ENCODE measurements at places on chromosomes 16 and 17. TPM values are rescaled to one million over a fixed set of nuclear protein-coding genes. Genes with fewer than 3 reads are reported as not detected.

- no peak for DNase-seq
Observed at GRCh38 chr17:57279432-57279831, 23.1 kb downstream of the MSI2 start.

- DNase-seq: no peak
Observed at GRCh38 chr17:77245162-77245926, 104.6 kb downstream of the SEC14L1 start.

- no peak for DNase-seq
Observed at GRCh38 chr16:87729266-87729954, 36.4 kb downstream of the KLHDC4 start.

- DNase-seq: no peak
Observed at GRCh38 chr17:56558088-56558487, 35.4 kb upstream of the NOG start.

DNA sequence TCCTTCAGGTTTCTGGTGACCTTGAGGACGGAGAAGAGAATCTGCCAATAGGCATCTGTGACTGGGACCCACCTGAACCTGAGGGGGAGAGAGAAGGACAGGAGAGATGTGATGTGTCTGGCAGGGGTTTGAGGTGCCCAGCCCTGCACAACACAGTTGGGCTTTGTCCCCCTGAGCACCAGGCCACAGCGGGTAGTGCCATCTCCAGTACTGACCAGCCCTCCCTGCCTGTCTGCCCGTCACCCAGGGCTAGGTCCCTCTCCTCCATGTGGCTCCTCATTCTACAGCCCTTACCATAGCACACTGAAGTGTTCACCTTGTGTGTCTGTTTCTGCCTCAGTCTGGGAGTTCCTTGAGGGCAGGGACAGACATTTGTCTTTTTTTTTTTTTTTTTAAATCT, 30.8 kb downstream of the NLRP1 start:
- no peak for DNase-seq

- DNase-seq: peak; percentile 26
Observed at GRCh38 chr17:79192503-79193351, 118.1 kb downstream of the ENGASE start.

- no peak for DNase-seq
Observed at GRCh38 chr16:17633181-17633951, 162.6 kb upstream of the XYLT1 start.

GRCh38 chr16:85631230-85631629, 18.1 kb downstream of the GSE1 start:
- DNase-seq: no peak

DNA sequence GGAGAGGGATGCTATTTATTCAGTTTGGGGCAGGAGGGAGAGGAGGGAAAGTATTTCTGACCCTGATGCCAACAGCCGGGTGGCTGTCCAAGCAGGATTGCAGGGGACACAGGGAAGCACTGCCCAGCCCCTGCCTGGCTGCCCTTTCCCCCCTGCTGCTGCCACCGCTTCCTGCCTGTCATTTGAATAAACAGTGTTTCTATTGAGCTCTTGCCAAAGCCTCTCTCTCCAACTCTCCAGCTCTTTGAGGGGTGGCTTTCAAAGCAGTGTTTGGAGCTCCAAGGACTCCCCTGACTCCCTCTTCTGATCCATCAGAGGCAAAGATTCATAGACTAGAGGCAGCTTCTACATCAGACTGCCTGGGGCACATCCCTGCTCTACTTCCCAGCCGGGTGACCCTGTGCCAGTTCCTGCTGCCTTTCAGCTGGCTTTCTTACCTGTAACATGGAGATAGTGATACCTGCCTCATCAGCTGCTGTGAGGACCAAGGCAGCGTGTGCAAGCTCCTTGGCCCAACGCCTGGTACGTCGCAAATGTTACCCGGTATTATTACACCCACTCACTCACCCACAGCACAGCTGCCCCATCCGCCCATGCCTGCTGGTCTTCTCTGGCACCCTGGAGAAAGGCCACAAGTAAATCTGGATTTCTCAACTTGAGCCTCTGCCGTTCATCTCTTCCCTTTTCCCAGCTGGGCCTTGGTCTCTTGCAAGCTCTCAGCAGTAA, 9.5 kb downstream of the PROCA1 start:
- no peak for DNase-seq

DNA sequence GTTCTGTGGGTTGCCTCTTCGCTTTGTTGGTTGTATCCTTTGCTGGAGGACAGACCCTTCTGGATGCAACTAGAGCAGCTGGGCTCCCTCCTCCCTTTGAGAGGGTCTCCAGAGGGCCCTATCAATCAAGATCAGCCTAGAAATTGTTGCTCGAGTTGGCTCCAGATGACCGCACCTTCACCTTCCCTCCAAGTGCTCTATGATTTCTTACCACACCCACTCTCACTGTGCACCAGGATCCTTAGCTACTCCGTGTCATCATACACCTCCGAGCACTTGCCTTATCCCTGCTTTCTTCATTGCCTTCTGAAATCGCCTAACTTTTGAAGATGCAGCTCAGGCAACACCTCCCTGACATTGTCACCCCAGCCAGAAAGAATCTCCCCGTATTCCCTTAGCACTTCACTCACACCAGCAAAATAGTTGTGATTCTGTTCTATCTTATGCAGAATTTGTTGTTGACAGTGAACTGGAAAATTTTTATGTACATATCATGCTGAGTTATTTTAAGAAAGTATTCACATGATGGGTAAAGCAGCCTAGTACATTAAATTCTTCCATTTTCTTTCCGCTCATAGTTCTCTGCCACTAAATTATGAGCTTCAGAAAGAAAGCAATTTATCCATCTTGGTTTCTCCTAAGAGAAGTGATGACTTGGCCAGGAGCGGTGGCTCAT, 52.9 kb downstream of the ABAT start:
- DNase-seq: no peak

DNA sequence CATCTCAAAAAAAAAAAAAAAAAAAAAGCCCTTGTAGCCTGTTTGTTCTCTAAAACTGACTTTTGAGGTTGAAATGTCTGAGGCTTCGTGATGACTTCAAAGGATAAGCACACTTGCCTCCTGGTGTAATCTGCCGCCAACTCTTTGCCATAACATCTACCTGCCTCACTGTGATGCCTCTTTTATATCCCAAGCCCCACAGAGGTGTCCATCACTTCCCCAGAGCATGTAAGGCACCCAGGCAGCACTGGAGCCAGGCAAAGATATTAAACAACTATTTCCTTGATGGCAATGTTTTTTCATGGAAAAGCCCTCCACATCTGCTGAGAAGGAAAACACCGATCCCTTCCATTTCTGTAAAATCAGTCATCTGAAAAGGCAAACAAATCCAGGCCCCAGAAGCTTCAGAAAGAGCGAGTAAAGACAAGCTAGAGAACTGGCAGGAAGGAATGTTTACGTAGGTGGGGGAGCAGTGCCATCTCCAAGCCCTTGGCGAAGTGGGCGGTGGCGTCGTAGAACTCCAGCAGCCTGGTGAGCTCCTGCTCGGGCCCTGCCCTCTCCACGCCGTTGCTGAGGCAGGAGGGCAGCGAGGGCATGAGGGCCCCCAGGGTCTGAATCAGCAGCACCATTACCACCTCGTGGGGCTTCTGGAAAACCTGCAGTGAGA, 28.6 kb downstream of the COG7 start:
- peak; percentile 44 for DNase-seq

DNA sequence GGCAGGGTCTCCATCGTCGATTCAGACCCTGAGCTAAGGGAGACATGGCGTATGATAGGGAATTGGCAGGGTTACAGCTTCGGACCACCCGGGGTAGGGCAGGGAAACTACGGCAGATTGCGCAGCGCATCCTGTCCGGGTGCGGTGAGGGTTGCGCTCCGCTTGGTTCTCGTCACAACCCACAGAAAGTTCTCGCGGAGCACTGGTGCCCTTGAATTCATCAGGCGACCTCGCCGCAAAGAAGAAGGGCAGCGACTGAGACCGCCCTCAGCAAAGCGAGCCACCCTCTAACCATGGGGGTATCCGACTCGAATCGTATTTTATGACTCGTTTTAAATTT, 1.2 kb downstream of the HS3ST3B1 start:
- no peak for DNase-seq

DNA sequence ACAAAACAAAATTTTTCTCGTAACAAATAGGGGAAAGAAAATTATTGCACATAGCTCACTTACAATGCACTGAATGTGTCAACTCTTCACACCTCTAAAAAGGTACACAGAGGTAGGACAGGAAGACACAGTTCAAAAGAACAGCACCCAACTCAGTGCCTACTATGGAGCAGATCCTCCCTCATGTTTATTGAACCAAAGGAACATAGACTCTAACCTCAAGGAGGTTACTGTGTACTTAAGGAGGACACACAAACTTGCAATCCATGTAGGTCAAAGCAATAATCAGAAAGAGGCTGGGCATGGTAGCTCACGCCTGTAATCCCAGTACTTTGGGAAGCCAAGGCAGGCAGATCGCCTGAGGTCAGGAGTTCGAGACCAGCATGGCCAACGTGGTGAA, 50.3 kb downstream of the SLC39A11 start:
- no peak for DNase-seq

DNA sequence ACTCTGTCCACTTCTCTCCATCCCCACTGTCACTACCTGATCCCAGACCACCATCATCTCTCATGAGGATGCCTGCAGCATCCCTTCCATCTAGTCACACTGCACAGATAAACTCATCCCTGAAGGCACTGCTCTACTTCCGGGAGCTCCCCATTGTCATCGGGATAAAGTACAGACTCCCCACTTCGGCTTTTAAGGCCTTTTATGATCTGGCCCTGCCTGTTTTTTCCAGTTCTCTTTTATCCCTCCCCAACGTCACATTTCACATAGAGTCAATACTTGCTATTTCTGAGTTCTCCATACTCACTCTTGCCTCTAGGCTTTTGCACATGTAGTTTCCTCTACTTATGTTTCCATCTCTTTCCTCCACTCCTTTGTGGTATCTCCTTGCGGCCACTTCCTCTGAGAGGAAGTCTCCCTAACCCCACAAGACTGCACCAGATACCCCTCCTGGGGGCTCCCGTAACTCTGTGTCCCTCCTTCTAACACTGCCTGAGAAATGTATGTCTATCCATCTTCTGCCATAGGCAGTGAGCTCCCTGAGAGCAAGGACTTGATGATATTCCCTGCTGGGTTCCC, 66.9 kb downstream of the COPRS start:
- DNase-seq: no peak

DNA sequence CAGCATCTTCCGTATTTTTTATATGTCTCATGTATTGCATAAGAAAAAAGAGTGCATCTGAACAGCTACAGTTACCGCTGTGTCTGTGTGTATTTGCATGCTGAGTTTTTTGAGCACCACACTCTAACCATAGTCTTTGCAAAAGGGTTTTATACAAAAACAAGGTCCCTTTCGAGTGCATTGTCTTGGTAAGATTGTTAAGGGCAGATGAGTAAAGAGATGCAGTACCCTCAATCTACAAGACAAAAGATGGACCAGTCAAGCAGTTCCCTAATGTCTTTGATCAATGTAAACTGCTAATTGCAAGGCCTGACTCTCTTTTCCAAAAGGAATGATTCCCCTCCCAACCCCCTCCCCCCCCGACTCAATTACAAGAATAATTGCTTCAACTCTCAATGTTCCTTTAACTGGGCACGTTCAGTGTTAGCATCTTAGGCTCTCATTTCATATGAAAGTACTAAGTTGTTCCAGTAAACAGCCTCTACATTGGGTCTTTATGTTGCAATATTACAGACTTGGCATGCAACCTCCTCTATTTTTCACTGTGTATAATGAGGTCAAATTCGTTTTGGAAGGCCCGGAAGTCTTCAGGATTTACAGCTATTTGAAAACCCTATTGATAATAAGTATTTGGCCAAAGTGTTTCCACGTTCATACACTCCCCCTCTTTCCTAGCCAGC, 471.4 kb upstream of the RBFOX1 start:
- no peak for DNase-seq

- DNase-seq: peak; percentile 70
Observed at GRCh38 chr17:80827646-80828643, 163.7 kb upstream of the CHMP6 start.

- DNase-seq: no peak
Observed at GRCh38 chr17:49993423-49994060, 1.5 kb downstream of the DLX3 start.

DNA sequence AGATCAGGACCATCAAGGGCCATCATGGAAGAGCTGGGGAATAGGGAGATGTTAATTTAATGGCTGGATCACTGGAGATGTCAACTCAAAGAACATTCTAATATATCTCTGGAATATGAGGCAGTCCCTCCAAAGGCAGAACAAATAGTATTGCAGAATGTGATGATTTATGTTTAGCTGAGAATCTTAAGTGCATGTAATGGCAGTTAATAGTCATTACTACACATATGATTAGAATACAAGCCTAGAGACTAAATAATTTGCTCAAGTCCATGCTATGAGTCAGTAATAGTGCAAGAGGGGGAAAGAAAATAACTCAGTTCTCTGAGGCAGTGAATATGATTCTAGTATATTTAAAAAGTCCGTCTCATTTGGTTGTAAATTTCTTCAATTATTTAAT, 32.3 kb downstream of the SNTB2 start:
- no peak for DNase-seq

DNA sequence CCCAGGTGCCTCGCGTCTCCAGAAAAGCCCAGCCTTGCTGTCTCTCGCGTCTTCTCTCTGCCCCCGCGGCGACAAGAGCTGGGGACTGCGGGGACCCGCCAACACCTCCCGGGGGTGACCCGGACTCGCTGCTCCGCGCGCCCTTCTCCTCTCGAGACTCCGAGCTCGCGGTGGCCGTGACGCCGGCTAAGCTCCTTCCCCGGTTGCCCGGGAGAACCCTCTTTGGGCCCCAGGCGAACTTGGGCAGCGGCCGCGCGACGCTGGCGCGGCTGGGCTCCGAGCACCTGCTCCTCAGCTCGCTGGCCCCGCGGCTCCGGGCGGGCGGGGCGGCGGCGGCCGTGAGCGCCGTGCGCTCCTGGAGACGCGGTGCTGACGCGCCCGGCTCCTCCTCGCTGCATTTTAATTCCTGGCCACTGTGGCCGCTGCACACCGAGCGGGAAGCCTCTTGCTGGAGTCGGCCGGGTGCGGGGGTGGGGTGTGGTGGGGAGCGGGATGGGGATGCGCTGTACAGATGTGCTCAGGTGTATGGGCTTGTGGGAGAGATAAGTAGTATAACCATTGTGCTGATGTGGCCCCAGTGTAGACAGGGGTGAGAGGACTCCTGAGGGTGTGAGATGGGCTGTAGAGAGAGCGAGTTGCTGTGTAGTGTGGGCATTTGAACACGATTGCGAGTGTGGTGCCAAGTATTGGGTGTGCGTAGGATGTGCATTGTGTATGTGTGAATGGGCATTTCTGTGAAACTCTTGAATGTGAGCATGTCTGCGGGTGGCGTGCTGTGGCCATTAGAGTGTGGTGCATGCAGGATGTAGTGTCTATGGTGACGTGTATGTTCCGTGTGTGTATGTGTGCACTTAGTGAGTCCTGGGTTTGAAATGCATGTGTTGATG, at the start of gene ASIC2:
Gene ASIC2, minus strand, starts transcription at position 315 of the 887 bp plus-strand sequence.
- no peak for DNase-seq

GRCh38 chr16:7791028-7791590, 458.5 kb downstream of the RBFOX1 start:
- no peak for DNase-seq

Gene CMTM2
- not detected for total RNA-seq

Gene HSPB9
- not detected for total RNA-seq

Gene TMEM100
- total RNA-seq: not detected

Gene RAB26
- total RNA-seq: not detected
